Activated naive CD4-positive, alpha-beta T cell treated with anti-CD3 and anti-CD28 coated beads for 36 hours (primary cell): ENCODE measurements at places on chromosomes 2 and 18. TPM values are rescaled to one million over a fixed set of nuclear protein-coding genes. Genes with fewer than 3 reads are reported as not detected.
A peak's percentile ranks its signal among the peaks of the same experiment; 100 is the strongest.

The RTP5 gene
- not detected for total RNA-seq

The ARHGAP15 gene
- 90.1 TPM for total RNA-seq

The ABCB11 gene
- not detected for total RNA-seq

The ASB3 gene
- total RNA-seq, result 17.2 TPM

The KRCC1 gene
- total RNA-seq, result 2.5 TPM

The YPEL5 gene
- 33.3 TPM for total RNA-seq

DNA sequence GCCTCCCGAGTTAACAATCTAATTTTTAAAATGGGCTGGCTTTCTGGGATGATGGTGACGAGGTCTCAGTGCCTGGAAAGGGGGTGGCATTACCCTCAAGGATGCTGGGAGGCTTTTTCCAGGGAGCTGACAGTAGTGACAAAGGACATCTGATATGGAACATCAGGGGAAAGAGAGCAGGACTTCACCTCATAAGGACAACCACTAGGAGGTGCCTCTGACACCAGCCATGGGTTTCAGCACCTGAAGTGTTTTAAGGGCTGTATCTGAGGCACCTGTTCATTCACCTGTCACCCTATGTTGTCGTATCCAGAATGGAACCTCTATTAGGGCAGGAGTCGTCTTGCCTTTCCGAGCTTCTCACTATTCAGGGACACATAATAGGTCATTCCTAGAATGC is 10.8 kb downstream of the IL36B start:
- H3K27me3 ChIP-seq, result no peaks in the 10 kb centered on the region
- H3K27ac ChIP-seq, result no peak overlapping the region
- no peaks in the 10 kb centered on the region for H3K4me1 ChIP-seq
- no peak overlapping the region for H3K4me3 ChIP-seq
- no peak for DNase-seq
- H3K36me3 ChIP-seq, result no peaks in the 10 kb centered on the region

DNA sequence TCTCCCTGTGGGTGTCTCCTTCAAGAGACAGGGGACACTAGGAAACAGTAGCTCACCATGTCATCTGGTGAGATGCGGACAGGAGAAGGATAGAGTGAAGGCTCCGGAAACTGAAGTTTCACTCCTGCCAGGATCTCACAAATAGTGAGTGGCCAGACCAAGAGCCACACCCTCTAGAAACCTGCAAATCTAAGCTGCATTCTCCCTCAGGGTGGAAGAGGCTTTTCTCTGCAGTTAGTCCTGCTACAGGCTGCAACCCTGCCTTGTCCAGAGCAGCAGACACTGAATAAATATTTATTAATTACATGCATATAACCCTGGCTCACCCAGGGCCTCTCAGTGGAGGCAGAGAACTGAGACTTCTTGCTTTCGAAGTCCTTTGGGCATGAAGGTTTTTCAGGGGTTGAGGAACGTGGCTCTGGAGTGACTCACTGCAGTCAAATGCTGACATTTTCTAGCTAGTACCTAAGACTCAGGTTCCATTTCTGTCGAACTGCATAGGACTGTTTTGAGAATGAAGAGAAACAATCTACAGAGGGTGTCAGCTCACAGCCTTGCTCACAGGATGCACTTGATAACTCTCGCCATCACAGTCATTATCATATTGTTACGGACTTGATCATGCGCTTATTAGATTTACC is 87.3 kb downstream of the ACTR2 start:
- no peaks in the 10 kb centered on the region for H3K27me3 ChIP-seq
- no peak overlapping the region for H3K4me3 ChIP-seq
- no peak for DNase-seq

GRCh38 chr18:35513181-35513936 is 15.6 kb upstream of the INO80C start:
- H3K27ac ChIP-seq, result no peak overlapping the region
- no peaks in the 10 kb centered on the region for H3K27me3 ChIP-seq
- H3K4me1 ChIP-seq, result no peaks in the 10 kb centered on the region
- DNase-seq, result no peak
- no peak overlapping the region for H3K4me3 ChIP-seq

DNA sequence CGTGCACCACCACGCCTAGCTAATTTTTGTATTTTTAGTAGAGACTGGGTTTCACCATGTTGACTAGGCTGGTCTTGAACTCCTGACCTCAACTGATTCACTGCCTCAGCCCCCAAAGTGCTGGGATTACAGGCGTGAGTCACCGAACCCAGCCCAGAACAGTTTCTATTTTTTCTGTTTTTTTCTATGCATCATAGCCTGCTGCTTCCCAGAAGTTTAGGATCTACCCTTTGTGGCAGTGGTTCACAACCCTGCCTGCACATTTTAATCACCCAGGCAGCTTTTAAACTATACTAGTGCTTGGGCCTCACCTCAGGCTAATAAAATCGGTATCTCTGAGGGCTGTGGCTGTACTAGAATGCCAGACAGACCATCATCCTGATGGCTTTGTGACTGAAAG is 39.7 kb upstream of the SOCS6 start:
- no peaks in the 10 kb centered on the region for H3K27me3 ChIP-seq
- no peak overlapping the region for H3K27ac ChIP-seq
- no peaks in the 10 kb centered on the region for H3K4me1 ChIP-seq

GRCh38 chr18:70332694-70333093 is 43.8 kb downstream of the SOCS6 start:
- H3K36me3 ChIP-seq, result no peaks in the 10 kb centered on the region
- no peak overlapping the region for H3K27ac ChIP-seq
- DNase-seq, result no peak
- H3K4me3 ChIP-seq, result no peak overlapping the region
- H3K4me1 ChIP-seq, result no peaks in the 10 kb centered on the region

DNA sequence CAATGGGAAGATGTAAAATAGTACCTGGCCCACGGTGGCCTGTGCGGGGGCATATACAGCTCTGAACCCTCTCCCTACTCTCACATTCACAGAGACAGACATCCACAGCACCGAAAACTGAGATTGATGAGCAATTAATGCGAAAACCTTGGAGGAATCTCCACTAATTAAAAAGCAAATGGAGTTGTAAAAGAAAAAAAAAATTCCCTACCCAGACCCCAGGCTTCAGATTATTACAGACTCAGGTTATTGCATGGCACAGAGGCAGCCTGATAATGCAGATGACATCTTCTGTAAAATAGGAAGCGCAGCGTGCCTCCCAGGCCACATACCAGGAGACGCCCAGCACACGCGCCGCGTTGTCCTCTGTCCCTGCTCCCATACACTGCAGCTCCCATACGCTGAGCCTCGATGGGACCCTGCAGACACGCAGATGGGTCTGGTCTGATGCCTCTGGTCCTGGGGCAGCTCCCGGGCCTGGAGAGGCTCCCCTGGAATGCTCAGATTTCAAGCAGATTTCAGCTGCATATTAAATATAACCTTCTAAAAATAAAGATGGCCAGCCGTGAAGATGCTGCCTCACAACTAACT is 496.1 kb upstream of the MYT1L start:
- DNase-seq, result no peak
- H3K4me3 ChIP-seq, result no peak overlapping the region
- H3K4me1 ChIP-seq, result no peaks in the 10 kb centered on the region
- H3K27me3 ChIP-seq, result no peaks in the 10 kb centered on the region

DNA sequence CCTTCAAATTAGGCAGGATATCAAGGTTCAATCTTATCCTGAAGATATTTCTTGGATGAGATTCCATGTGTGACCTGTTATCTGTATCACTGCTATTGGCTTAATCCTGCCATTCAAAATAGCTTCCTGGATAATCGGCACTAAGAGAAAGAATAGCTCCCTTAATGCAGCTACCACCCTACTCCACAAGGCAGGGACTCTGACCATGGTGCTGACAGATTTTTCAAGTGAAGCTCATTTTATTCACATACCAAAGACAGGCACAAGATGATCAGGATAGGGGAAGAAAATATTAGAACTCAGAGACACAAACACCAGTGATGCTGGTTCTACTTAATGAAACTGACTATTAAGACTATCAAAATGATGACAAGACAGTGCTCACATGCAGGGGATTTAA is 74.9 kb downstream of the ORC4 start:
- no peak overlapping the region for H3K27ac ChIP-seq
- DNase-seq, result no peak
- no peaks in the 10 kb centered on the region for H3K4me1 ChIP-seq
- H3K27me3 ChIP-seq, result no peaks in the 10 kb centered on the region

GRCh38 chr2:165745916-165746315 is 48.1 kb downstream of the GALNT3 start:
- no peaks in the 10 kb centered on the region for H3K27me3 ChIP-seq
- DNase-seq, result no peak
- H3K36me3 ChIP-seq, result no peaks in the 10 kb centered on the region
- no peaks in the 10 kb centered on the region for H3K4me1 ChIP-seq

- H3K36me3 ChIP-seq, result peaks cover 21% of the 10 kb centered on the region
- peaks cover 2% of the 10 kb centered on the region for H3K27me3 ChIP-seq
- no peak overlapping the region for H3K27ac ChIP-seq
- no peak for DNase-seq
- no peak overlapping the region for H3K4me3 ChIP-seq
- H3K4me1 ChIP-seq, result peaks cover 22% of the 10 kb centered on the region
Measured at GRCh38 chr18:49495076-49495475, 8.0 kb upstream of the C18orf32 start.

GRCh38 chr2:106332054-106332453 is 136.2 kb downstream of the RGPD3 start:
- no peak for DNase-seq
- H3K4me1 ChIP-seq, result peaks cover 7% of the 10 kb centered on the region
- no peak overlapping the region for H3K27ac ChIP-seq
- H3K4me3 ChIP-seq, result no peak overlapping the region
- no peaks in the 10 kb centered on the region for H3K36me3 ChIP-seq
- no peaks in the 10 kb centered on the region for H3K27me3 ChIP-seq

DNA sequence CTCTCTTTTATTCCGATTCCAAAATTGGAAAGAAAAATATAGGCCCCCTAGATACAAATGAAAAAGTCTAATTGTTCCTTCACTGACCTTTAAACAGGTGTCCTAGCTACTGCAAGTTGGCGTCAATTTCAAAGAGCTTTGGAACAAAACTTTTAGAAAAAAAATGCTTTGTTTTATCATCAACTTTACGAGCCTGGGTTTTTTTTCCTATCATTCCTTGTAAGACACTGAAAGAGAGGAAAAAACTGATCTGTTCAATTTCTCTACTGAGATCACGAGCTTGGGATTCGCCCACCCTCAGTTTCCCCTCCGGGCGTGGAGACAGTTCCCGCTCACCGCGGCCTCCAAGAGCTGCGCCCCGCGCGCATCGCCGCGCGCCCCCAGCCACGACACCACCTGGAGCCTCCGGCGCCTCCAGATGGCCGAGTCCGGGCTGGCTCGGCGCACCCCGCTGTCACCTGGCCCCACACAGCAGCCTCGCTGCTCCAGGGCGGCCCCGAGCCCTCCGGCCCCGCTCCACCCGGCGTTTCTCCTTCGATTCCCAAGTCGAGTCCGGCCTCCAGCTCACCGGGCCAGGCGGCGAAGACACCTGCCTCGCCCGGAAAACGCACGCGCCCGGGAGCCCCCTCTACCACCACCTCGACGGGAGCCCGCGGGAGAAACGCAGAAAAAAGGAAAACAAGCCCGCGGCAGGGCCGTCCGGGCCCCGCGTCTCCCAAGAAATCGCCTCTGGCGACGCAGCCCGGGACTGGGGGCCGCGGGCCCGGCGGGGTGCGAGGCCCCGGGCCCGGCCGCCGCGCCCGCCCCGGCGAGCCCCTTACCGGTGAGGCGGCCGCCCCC is 656 bp downstream of the TBC1D8 start:
- no peak overlapping the region for H3K27ac ChIP-seq
- no peaks in the 10 kb centered on the region for H3K36me3 ChIP-seq
- DNase-seq, result peak; percentile 12
- H3K4me3 ChIP-seq, result peak overlapping the region; percentile 67
- peaks cover 17% of the 10 kb centered on the region for H3K4me1 ChIP-seq

DNA sequence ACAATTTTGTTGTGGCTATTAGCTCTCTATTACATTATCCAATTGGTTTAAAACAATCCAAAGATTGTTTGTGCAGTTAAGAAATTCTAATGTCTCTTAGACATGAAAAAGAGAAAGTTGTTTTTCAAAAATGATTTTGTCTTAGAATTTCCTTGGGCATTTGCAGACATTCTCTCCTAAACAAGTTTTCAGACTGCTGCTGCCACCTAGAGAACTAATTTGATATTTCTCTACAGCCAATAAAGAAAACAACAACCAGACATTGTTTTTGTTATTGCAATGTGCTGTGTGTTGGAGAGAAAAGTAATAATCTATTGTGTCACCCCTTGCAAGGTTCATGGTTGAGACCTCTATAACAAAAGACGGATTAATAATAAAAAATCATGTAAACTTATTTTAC is 119.0 kb upstream of the SYT4 start:
- no peaks in the 10 kb centered on the region for H3K4me1 ChIP-seq
- no peaks in the 10 kb centered on the region for H3K27me3 ChIP-seq
- no peak for DNase-seq
- no peaks in the 10 kb centered on the region for H3K36me3 ChIP-seq

DNA sequence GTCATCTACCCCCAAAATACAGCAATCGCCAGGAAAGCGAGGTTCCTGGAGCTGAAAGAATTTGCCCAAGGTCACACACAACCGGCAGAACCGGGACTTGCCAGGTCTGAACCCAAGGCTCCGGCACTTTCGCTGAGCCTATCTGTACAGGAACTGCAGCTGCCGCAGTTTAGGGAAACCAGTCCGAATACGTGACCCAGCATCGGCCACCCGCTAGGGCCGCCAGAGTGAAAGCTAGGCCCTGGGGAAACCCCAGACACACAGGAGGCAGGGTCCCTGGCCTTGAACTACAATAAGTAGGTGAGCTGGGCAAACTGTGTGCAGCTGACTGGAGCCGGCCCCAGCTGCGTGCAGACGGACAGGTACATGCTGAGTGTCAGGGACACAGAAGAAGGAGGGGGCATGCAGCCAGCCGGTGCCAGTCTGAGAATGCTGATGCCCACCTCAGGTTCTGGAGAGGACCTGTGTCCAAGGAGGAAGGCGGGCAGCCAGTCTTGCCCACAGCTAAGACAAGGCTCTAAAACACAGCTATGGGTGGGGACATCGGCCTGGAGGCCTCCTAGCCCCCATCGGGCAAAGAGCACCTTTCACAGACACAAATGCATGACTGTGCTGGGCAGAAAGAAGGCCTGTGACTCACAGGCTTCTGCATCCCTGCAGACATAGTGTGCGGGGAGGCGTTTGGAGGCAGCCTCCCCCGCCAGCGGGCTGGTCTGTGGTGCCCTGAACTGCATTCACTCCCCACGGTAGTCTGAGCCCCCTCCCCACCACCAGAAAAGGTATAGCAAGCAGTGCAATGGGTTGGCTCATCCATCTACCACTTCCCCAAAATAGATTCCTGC is 107.4 kb upstream of the ID2 start:
- H3K4me3 ChIP-seq, result no peak overlapping the region
- H3K27me3 ChIP-seq, result peaks cover 5% of the 10 kb centered on the region
- H3K27ac ChIP-seq, result peak overlapping the region; percentile 28
- H3K4me1 ChIP-seq, result peaks cover 35% of the 10 kb centered on the region
- DNase-seq, result no peak
- no peaks in the 10 kb centered on the region for H3K36me3 ChIP-seq
